Right ventricle myocardium superior (tissue), 1 donor: ENCODE measurements at places on chromosomes 5 and 9. TPM values are rescaled to one million over a fixed set of nuclear protein-coding genes. Genes with fewer than 3 reads are reported as not detected.

The SCGB3A1 gene
- not detected for total RNA-seq

The NEUROG1 gene
- total RNA-seq, result not detected

The IL33 gene
- 19.1 TPM for total RNA-seq

The OR4F3 gene
- total RNA-seq, result not detected

The SLCO6A1 gene
- total RNA-seq, result not detected

The UNC13B gene
- total RNA-seq, result 20.9 TPM
